ENCODE measurements at places on chromosomes 7 and 10.

DNA sequence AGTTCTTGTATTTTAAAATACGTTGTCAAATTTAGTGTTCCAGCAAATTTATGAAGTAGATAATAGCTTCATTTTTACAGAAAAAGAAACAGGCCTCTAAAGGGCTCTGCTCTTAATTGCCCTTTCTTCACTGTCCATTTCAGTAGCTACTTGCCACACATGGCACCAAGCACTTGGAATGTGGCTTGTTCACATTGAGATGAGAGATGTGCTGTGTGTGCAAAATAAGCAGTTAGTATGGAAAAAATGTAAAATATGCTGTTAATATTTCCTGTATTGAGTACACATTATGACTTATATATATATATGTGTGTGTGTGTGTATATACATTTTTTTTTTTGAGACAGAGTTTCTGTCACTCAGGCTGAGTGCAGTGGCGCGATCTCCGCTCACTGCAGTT lies 19.5 kb downstream of the RBM33 start:
- DNase-seq = no peak

DNA sequence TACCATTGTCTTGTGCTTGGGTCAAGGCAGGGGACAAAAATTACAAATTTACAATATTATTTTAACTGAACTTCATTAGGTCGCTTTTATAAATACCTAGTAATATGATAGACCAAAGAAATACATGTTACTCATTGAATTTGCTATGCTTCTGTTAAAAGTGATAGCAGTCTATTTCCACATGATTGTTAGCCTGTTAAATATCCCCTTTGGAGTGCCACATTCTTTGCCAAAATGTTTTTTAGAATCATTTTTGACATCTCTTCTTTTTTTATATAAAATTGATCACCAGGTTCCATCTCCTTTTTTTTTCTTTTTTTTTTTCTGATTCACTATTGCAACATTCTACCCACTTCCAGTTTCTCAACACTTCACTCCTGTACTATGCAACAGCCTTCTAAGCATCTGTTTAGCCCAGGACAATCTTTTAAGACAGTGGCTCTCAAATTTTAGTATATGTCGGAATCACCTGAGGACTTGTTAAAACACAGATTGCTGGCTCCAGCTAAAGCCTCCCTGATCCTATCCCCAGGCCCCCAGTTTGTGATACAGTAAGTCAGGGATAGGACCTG lies 16.4 kb upstream of the NDUFA5 start:
- no peak for DNase-seq

DNA sequence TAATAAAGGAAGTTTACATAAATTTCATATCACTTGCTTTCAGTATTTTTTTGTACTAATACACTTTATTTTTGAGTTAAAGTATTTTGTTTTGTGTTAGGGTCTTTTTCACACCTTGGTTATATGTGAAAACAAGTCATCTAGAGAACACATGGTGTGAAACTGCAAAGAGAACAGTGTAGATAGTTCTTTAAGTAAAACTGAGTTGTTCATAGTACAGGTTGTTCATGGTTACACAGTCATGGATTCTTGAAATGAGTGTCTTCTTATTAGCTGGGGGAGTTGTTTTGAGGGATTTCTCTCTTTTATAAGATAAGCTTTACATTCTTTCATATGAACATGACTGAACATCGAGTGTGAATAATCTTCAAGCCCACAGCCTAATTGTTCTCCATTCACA lies 244.2 kb downstream of the THSD7A start:
- DNase-seq = no peak

GRCh38 chr7:144127714-144128334 lies 4.8 kb downstream of the OR2A14 start:
- peak; percentile 94 for DNase-seq

GRCh38 chr10:927131-927530 lies 4.4 kb downstream of the LARP4B start:
- no peak for DNase-seq

- no peak for DNase-seq
Measured at GRCh38 chr10:80540136-80540535, 2.4 kb downstream of the SH2D4B start.

DNA sequence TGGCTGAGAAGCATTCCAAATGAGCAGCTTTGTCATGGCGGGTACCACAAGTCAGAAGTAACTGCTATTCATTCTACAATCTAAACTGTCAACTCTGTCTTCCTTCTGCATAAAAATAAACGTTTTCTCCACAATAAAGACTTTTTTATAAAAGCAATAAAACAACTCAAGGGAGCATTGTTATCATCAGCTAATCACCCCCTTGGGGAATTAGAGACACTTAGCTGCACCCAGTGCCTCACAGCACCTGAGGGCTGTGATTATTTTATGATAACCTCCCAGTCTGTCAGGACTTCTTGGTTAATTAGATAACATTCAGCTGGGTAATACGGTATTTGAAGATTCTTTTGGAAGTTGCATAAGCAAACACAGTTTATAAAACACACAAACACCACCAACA lies 155.6 kb downstream of the PPP1R3A start:
- DNase-seq = no peak

DNA sequence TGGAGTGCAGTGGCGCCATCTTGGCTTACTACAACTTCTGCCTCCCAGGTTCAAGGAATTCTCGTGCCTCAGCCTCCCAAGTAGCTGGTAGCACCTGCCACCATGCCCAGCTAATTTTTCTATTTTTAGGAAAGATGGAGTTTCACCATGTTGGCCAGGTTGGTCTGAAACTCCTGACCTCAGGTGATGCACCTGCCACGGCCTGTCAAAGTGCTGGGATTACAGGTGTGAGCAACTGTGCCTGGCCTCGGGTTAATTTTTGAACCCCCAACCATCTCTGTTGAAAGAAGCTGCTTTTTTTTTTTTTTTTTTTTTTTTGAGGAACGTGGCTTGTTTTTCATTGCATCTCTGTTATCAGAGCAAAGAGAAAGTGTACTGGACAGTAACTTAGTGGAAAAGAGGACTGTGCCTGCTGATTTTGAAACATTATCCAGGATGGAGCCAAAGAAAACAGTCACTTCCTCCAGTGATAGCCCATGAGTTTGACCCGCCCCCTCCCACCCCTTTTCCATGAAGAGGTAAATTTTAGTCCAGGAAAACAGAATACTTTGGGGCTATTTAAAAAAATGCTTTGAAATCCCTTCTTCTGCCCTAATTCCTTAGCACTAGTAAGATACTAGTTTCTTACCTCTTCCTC lies 38.3 kb downstream of the WBP1L start:
- no peak for DNase-seq

- DNase-seq = no peak
Measured at GRCh38 chr7:78542541-78542940, 744.0 kb downstream of the PHTF2 start.

- DNase-seq = no peak
Measured at GRCh38 chr10:97393034-97393573, 8.0 kb downstream of the RRP12 start.

DNA sequence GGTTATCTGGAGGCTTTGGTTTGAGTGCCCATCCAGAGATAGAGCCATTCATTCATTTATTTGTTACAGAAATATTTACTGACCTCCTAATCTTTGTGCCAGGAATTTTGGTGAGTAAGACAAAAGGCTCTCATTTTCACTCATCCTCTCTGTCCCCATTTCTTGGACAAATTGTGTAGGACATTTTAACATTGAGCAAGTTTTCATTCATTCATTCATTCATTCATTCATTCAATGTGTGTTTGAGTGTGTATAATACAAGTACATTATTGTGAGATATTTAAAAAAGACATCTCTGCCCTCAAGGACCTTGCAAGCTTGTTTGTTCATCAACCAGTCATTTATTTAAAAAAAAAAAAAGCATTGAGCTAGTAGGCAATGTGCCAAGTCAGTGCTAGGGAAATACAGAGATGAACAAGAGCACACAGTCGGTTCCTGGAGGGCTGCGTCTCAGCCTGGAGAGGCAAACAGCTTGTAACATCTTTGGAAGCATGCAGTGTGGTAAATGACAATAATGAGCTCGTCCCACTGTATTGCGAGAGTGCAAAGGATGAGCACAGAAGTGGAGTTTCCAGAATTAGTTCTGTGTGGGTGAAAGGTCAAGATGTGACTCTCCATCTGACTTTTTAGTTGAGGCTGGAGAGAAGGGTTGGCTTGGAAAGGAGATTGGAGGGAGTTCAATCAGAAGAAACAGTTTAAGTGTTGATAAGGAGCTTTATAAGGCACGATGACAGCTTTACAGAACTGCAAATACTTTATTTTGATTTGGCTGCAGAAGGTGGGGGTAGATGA lies 50.5 kb upstream of the HBP1 start:
- DNase-seq = no peak

DNA sequence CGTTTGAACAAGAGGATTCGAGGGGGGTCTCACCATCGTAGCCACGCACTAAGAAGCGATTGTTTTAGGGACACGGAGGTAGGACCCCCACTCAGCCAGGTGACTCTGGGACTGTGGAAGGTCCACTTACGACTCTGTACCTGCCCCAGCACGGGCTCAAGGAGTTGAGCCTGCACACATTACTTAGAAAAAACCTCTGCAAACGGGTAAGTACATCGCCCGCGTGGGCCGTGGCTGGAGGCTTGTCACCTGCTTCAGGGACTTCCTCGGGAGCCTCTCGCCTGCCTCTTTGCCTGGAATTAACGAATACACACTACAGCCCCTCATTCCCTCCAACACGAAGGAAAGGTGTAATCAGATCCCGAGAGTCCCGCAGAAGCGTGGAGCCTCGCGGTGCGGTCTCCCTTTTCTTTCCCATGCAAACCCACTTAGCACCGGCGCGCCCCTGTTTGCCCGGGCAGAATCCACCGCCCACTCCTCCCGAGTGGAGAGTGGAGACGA lies 826 bp downstream of the PODXL start:
- no peak for DNase-seq

- DNase-seq = no peak
Measured at GRCh38 chr7:26278770-26279169, 12.9 kb upstream of the SNX10 start.

DNA sequence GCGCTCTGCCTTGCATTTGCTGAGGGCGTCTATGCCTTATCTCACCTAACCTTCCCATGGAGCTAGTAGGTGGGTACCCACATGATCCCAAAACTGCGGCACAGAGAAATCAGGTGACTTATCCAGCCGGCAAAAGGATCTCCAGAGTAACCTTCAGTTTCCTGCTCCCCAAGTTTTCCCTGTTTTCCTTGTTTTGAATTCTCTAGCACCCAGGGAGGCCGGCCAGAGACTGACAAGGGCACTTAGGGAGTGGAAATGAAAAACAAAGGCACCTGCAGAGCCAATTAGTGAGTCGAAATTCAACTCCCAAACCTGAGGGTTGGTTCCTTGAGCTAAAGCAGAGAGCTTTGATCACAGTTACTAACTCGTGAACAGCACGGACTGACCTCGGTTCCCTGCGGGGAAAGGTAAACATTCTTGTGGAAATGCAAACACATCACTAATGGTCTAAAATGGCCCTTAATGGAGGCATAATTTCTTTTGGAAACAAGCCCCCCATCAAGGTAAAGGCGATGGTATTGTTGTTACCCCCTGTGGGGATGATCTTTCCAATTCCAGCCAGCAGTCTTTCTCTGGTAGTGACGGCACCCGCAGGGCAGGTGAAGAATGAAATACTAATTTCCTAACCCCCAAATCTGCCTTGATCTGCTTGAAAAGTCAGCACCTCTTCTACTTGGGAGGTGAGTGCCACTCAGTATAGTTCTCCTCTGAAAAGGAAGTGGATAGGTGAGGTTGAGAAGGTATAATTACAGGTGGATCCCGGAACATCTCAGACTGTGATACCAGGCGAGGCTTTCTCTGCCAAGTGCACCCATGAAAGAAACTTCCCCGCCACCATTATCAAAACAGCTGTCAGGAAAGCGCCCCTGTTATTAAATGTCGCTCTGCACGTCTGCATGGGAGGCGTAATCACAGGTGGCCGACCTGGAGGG lies 365.6 kb upstream of the AUTS2 start:
- peak; percentile 92 for DNase-seq

- DNase-seq = peak; percentile 53
Measured at GRCh38 chr10:102118867-102119266, 1.3 kb downstream of the LDB1 start.

DNA sequence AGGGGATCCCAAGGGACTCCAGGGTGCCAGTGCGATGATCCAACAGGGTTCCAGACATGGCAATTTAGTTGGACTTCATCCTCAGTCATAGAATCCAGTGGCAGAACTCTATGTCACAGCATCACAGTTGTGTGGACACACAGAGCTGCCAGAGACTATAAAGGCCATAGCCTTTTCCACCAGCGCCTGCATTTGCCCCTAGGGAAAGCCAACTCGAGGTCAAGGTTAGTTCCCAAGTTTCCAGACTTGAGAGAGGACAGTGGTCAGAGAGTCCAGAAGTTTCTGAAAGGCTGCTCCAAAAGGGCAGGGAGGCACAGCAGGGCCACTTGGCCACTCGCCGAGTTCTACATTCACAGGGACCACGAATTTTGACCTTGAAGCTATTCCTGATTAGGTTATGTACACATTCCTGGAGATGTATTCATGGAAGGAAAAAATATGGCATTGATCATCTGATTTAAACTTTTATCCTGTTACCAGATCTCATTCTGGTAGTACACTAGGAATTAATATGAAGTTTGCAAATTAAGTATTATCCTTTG lies 170.1 kb downstream of the KCNMA1 start:
- no peak for DNase-seq

GRCh38 chr10:63611078-63611477 lies 89.9 kb downstream of the REEP3 start:
- DNase-seq = no peak

- no peak for DNase-seq
Measured at GRCh38 chr10:49750546-49750945, 11.6 kb downstream of the OGDHL start.

GRCh38 chr10:56622335-56622973 lies 261.4 kb upstream of the ZWINT start:
- DNase-seq = no peak

- DNase-seq = no peak
Measured at GRCh38 chr10:13492493-13493180, 36.2 kb downstream of the BEND7 start.

GRCh38 chr10:79342811-79343561 lies 4.3 kb upstream of the PPIF start:
- DNase-seq = peak; percentile 17

DNA sequence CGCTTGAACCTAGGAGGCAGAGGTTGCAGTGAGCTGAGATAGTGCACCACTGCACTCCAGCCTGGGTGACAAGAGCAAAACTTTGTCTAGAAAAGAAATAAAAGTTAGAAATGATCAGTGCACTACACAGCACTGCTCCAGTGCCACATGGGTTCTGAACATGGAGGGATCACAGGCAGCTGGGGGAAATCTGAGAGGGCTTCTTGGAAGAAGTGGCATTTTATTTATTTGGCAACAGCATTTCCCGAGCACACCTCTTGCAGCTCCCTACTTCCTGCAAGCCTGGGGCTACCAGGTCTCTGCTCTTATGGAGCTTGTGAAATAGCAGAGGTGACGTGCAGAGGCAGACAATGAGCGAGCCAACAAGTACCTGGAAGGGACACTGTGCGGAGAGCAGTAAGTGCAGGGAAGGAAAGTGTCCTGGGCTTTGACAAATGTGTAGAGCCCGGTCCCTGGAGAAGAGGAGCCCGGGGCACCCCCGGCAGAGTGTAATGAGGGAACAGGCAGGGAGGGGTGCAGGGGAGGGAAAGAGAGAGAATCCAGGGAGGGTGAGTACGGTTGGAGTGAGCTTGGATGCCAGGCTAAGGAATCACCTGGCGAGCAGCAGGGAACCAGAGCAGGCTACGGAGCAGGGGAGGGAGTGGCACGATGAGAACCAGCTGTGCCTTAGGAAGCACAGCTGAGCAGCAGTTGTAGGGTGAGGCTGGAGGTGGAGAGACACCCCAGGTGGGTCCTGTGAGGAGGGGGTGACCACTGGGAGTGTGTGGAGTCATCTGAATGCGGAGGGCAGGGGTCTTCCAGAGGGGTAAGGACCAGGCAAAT lies 104.6 kb upstream of the CTBP2 start:
- no peak for DNase-seq

- no peak for DNase-seq
Measured at GRCh38 chr7:50472427-50472826, 22.3 kb upstream of the FIGNL1 start.

- DNase-seq = no peak
Measured at GRCh38 chr10:49502358-49502757, 36.6 kb downstream of the ERCC6 start.
